Ecto neural progenitor cell (in vitro differentiated cells): ENCODE measurements at places on chromosomes 11 and 22.
A peak's percentile ranks its signal among the peaks of the same experiment; 100 is the strongest.

- DNase-seq, result no peak
Measured at GRCh38 chr22:39990686-39991085, 4.1 kb upstream of the FAM83F start.

- DNase-seq, result no peak
Measured at GRCh38 chr11:26227301-26227746, 104.6 kb upstream of the ANO3 start.

DNA sequence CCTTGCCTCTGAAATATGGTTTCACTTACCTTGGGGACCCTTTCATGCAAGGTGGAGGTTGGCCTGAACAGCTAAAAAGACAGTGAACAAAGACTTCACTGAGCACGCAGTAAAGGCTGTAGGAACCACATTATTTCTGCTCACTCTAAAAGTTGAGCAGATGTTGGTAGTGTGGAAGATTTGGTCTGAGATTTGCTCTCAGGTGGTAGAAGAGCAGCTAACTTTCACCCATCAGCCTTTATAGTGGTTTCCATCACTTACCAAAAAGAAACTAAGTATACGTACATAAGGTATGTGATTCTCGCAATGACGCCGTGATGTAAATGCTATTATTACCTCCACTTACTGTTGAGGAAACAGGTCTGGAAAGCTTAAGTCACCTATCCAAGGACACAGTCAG is 47.3 kb downstream of the PRR5L start:
- no peak for DNase-seq

- DNase-seq, result no peak
Measured at GRCh38 chr11:11533057-11533456, 88.7 kb downstream of the GALNT18 start.

GRCh38 chr11:117473481-117474091 is 145.9 kb downstream of the CEP164 start:
- DNase-seq, result no peak

DNA sequence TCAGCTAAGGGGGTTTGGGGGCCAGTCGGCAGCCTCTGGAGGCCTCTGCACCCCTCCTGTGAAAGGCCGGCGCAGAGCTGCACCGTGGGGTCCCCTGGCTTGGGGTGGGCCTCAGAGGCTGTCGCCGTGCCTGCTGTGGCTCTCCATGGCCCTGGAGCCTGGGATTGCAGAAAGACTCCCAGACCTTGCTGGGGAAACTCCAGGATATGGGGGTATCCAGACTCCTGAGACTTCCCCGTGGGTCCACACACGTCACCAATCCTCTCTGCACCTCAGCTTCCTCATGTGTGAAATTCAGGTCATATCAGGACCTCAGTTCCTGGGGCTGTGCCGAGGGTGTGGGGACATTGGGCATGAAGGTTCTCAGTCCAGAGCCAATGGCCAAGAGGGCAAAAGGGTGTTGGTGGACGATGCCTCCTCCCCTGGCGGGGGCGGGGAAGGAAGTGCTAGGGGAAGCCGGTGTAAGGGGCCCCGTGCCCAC is 97.1 kb downstream of the KCNQ1 start:
- no peak for DNase-seq

GRCh38 chr11:9506489-9507276 is 45.9 kb downstream of the ZNF143 start:
- peak; percentile 72 for DNase-seq

DNA sequence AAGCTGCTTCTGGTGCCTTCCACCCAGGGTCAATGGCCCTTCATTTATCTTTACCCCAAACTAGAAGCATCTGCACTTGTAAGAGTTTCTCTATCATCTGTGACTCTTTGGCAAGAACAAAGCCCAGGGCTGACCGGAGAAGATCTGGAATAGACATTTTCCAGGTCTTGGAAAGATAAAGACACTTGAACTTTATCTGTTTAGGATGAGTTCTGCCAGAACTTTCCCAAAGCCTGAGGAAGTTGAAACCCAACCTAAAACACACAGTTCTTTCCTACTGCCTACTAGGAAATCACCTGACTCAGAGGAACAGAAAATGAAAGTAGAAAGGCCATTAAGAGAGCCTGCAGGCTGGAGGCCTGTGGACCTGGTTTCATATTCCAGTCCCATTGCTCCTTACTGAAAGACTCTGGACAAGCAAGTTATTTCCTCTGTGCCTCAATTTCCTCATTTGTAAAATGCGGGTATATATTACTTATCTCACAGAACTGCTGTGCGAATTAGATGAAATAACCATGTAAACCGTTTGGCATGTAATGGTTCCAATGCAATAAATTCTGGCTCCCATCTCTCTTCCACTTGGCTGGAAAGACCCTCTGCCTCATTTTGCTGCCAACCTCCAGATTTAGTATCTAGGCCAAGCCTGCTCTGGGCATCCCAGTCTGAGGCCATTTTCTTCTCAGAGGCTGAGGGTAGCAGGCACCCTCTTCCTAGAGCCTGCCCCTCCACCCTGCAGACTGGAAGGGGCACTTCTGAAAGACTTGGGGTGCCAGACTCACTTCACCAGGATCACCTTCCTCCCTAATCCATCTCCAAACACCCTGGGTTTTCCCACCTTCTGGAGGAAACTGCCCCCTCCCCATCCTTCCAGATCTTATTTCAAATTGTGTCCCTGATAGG is 1.2 kb downstream of the UBE2L6 start:
- DNase-seq, result no peak

DNA sequence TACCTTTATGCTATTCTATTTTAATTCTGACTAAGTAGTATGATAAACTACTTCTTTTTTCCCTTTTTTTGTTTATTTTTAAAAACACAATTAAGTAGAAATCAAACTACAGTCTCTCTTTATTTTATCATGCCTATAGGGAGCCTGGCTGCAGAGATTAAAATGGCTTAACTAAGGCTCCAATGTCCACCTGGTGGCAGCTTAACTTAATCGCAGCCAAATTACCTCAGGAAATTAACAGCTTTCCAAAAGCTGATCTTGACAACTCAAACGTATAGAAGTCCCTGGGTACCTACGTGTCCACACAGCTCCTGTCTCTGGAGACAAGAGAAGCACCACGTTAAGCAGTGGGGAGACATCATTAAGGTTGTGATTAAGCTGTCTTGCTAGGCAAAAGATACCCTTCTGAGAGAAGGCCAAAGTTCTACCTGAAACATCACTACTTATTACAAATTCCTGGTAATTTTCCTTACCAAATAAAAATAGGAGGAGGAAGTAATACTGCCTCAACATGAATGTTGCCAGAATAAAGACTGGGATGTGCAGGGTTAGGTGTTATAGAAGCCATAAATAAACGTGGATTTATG is 63.2 kb upstream of the SNX19 start:
- no peak for DNase-seq

DNA sequence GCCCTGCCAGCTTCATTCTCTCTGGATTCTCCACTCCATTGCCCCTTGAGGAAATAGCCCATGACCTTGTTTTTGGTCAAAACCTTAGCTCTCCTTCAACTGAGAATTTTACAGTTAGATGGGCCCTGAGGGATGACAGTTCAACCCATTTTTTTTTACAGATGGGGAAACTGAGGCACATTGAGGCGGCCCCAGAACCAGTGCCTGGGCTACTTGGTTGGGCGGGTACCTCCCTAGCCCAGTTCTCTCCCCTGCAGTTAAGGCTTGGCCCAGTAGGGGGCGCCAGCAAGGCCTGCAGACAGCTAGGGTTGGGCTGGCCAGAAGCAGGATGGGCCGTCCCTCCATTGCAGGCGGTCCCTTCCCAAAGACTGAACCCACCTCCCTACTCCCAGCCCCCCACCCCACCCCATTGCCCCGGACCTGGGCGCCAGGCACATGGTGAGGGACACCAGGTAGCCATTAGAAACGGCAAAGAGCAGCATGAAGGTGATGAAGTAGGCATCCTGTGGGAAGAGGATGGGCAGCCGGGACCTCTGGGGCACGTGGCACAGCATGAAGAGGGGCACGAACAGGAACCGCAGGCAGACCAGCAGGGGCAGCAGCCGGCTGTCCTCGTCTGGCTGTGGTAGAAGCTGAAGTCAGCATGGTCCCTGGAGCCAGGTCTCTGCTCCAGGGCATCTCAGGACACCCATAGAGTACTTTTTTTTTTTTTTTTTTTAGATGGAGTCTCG is 7.6 kb downstream of the SLC29A2 start:
- peak; percentile 88 for DNase-seq

- no peak for DNase-seq
Measured at GRCh38 chr11:8790968-8791367, 108.4 kb downstream of the RPL27A start.
